ENCODE measurements at places on chromosomes 5 and 9.

DNA sequence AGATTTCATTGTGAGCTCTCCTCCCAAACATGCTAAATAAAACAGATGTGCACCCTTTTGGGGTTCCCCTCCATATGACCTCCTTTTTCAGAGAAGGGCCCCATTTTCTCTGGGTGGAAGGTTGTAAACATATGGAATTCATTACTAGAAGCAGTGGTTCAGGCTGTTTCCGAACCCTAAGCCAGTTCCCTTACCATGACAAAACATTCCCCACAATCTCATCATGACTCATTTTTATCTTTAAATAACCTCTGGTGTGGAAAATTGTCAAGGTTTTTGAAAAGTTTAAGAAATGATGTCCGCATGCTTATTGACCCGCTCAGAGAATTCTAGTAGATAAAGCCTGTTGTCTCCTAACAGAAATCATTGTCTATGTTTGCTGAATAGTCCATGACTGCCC lies 127.3 kb upstream of the PIK3R1 start:
- no peak for DNase-seq

DNA sequence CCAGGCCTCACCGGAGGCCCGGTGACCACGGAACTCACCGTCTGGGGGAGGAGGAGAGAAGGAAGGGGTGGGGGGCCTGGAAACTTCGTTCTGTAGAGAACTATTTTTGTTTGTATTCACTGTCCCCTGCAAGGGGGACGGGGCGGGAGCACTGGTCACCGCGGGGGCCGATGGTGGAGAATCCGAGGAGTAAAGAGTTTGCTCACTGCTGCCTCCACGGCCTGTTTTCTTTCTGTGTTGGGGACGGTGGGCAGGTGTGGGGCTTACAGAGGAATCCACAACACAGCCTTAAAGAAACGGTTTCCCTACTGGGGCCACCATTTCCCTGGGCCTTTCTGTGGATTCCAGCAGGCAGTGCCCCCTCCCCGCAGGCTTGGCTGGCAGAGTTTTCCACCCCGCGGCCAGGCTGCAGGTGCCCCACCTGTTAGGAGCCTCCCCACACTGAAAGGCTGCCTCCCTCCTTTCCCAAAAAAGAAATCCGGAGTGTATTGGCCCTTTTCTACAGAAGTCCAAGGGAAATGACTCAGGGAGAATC lies 80.8 kb downstream of the NTNG2 start:
- no peak for DNase-seq

- no peak for DNase-seq
Observed at GRCh38 chr9:98706651-98707165, 2.0 kb downstream of the GABBR2 start.

- DNase-seq: no peak
Observed at GRCh38 chr5:119330367-119331183, 25.2 kb upstream of the TNFAIP8 start.

- no peak for DNase-seq
Observed at GRCh38 chr5:68077349-68077894, 138.1 kb upstream of the PIK3R1 start.

GRCh38 chr5:87139795-87140194 lies 127.9 kb upstream of the RASA1 start:
- DNase-seq: no peak

DNA sequence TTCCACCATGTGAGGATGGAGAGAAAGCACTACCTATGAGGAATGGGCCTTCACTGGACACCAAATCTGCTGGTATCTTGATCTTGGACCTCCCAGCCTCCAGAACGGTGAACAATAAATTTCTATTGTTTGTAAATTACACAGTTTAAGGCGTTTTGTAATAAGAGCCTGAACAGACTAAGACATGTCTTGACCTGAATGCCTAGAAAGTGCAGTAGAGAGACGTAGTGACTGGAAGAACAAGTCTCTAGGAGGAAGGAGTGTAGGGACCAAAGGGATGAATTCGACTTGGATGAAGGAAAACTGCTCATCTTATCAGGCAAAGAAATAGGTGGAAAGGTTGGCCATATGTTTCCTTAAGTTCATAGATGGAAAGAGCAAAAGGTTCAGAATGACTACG lies 309.8 kb upstream of the RGMB start:
- no peak for DNase-seq

DNA sequence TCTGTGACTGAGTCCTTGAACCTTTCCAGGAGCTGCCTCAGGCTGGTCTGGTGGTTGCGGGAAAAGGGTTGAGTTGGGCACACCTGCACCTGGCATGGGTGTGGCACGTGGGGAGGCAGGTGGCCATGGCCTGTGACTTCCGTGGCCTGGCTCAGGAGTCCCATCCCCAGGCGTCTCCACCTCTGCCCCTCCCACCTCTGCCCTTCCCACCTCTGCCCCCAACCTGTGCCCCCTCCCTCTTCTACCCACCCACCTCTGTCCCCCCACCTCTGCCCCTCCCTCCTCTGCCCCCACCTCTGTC lies 1.9 kb upstream of the QRFP start:
- no peak for DNase-seq

GRCh38 chr5:6386271-6386670 lies 7.9 kb upstream of the MED10 start:
- no peak for DNase-seq

DNA sequence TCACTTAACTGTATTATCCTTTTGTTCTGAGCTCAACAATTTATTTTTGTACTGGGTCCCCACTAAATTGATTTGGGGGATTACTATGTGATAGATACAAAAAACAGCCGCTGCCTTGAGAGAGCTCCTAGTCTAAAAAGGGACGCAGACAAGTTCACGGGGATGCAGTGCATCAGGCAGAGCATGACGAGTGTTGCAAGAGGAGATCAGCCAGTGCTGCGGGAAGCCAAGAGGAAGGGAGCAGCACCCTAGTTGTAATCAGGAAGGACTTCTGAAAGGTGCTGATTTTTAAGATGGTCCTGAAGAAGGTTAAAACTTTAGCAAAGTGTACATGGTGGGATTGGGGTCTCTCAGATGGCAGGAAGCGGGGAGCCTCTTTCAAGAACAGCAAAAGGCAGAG lies 15.8 kb downstream of the GALNT10 start:
- DNase-seq: no peak

DNA sequence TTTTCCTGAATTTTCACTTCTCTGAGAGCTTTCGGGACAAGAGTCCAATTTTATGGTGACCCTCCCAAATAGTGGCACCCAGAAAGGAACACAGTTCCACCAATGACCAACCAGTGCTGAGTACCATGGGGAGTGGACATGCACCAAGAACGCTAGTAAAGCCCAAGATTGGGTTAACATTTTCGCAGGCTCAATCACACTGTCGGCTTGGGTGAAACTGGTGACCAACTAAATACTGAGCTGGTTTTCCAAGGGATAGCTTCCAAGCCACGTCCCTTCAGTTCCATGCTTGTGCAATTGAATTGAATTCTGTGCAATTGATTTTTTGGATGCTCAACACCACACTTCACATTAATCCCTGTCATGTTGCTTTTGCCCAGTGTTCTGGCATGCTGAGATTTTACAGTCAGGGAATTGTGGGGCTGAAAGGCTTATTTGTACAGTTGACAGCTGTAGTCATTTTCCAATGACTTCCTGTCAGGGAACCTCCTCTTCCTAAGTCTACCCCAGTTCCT lies 37.6 kb upstream of the TRMT10B start:
- no peak for DNase-seq

- DNase-seq: no peak
Observed at GRCh38 chr9:8647824-8648223, 848.2 kb upstream of the DMAC1 start.
